ENCODE measurements at places on chromosomes 13 and 19.
A peak's percentile ranks its signal among the peaks of the same experiment; 100 is the strongest.

DNA sequence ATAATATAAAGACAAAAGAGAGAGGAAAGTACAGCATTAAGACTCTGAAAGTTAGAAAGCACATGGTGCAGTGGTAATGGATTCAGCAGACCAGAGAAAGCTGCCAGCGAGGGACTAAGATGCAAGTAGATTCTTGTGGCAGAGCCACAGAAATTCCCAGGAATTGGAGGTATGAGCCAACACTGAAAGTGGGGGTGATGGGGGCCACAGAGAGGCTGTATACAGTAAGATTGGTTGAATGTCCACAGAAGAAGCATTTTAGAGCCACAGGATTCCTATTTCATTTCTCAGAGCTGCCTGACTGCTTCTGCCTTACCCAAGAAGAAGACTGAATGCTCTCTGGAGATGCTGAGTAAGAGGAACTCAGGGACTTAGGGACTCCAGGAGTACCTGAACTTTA, 295.0 kb downstream of the LMO7 start:
- no peak for DNase-seq

DNA sequence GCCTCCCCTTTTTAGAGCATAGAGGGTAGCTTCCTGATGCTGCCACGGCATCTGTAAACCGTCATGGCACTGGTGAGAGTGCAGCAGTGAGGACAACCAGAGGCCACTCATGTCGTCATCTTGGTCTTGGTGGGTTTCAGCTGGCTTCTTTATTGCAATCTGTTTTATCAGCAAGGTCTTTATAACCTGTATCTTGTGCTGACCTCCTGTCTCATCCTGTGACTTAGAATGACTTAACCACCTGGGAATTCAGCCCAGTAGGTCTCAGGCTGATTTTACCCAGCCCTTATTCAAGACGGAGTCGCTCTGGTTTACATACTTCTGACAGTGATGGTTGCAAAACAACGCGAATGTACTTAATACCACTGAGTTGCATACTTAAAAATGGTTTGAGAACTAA, 14.4 kb upstream of the FBN3 start:
- no peak for DNase-seq

- DNase-seq, result peak; percentile 95
Measured at GRCh38 chr19:46704379-46705076, 12.4 kb downstream of the PRKD2 start.

DNA sequence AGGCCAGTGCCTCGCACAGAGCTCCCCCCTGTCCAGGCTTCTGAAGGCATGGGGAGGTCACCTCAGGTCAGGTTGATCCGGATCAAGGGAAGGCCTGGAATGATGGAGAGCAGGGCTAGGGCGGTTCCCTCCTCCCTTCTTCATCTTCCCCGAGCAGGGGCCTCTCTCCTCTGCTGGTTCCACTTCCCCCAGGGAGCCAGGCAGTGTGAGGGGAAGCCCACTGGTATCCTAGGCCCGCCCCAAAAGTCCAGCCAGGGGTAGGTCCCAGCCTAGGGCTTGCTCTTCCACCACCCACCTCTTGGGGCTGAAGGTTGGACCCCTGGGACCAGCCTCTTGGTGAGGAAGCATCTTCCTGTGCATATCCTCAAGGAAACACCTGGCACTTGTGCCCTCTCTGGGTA, 16.4 kb upstream of the PRR19 start:
- DNase-seq, result no peak
